ENCODE measurements at places on chromosomes 5 and 9.

DNA sequence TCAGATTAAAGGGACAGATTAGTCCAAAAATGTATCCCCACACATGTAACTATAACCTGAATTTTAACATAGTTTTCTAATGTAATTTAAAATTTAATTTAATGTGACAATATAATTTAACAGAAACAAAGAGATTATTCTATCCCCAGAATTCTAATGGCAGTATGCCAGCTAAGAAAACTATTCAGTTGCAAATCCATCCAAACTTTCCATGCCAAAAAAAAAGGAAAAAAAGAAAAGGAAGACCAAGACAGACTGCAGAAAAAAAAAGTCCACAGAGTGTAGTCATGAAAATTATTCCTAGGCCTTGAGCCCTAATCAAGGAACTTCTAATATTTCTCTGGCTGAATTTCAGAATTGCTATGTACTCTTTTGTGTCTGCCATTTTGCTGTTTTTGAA, 217.6 kb downstream of the CDH18 start:
- DNase-seq, result no peak

DNA sequence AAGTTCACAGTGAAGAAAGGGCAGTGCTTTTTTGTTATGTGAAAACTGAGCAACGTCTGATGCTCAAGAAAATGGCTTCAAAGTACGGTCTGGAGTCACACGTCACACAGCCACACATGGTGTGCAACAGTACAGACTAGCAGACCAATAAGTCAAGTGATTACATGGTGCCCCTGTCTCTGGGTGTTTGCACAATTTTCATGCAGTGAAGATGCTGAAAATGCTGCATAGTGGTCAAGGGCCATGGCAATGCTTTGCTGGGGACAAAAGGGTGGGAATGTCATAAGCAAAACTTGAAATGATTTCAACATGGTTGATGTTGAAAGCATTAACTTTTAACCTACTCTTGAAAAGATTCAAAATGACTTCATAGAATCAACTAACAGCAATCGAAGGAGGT, 231.2 kb downstream of the EBF1 start:
- no peak for DNase-seq

DNA sequence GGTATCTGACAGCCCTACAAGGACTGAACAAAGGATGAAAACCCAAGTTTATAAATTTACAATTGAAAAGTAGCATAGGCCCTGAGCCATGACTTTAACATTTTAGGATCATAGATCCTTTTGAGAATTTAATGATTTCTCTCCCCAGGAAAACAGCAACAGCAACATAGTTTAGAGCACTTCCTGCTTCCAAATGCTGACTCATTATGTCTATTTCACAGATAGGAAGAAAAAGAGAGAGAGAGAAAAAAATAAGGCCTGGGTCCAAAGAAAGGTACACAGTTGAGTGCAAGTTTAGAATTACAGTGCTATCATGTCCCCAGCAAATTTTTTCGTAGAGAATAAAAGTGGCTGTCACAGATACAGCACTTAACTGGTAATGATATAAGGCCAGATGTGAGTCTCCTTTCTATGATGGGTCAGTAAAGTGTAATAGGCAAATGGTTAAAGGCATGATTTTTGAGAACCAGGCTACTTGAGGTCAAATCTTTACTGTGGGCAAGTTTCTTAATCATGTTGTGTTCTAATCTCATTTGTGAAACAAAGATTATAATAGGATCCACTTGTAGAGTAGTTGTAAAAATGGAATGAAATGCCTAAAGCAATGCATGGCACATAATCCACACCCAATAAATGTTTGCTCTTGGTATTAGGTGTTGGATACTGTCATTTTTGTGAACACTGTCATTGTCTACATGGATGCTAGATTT, 12.3 kb upstream of the PPP2R2B start:
- no peak for DNase-seq

DNA sequence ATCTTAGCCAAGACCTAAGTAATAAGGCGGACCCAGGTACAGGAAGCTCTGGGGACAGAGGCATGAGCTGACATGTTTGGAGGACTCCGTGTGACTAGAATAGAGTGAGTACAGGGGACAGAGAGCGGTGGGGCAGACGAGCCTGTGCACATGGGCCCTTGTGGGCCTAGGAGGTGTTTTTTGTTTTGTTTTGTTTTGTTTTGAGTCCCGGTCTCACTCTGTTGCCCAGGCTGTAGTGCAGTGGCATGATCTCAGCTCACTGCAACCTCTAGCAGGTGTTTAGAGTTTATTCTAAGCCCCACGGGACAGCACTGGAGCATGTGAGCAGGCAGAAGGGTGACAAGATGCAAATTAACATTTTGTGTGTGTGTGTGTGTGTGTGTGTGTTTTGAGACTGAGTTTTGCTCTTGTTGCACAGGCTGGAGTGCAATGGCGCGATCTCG, 3.1 kb upstream of the EEIG1 start:
- no peak for DNase-seq

DNA sequence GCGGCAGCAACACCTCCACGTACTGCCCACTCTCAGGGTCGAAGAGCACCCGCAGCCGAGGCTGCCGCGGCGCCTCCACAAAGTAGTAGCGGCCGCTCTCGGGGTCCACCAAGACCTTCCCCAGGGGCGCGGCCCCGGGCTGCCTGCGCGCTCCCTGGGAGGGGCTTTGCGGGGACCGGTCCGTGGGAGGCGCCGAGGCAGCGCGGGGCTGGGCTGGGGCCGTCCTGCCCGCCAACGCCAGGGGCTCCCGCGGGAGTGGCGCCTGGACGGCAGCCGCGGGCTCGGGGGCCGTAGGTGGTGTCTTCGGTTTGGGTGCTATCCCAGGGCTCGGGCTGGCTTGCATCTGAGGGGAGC, 2.6 kb upstream of the MZB1 start:
- DNase-seq, result no peak

- no peak for DNase-seq
These were observed 32.2 kb downstream of the ANXA2R start for GRCh38 chr5:43007911-43008362.

- no peak for DNase-seq
These were observed 2.7 kb upstream of the ANP32B start for GRCh38 chr9:97980479-97980803.

DNA sequence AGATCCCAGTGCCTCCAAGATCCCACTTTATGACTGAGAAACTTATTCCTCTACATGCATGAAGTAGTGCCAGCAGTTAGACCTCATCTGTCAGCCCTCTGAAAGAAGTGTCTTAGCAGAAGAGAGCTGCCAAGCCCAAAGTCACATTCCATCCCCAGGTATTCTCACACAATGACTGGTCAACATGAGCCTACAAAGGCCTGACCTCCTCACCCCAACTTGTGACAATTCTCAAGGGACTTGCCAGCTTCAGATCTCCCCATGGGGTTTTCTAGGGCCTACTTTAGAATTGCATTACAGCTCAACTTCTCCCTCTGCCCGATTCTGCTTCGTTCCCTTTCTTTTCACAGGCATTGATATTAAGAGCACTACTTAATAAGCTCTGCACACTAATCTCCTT, 393.8 kb upstream of the SLC30A5 start:
- no peak for DNase-seq

- no peak for DNase-seq
These were observed 278.3 kb upstream of the PTGER4 start for GRCh38 chr5:40401284-40402006.

GRCh38 chr5:137199201-137199600, 299.9 kb downstream of the SPOCK1 start:
- DNase-seq, result no peak

DNA sequence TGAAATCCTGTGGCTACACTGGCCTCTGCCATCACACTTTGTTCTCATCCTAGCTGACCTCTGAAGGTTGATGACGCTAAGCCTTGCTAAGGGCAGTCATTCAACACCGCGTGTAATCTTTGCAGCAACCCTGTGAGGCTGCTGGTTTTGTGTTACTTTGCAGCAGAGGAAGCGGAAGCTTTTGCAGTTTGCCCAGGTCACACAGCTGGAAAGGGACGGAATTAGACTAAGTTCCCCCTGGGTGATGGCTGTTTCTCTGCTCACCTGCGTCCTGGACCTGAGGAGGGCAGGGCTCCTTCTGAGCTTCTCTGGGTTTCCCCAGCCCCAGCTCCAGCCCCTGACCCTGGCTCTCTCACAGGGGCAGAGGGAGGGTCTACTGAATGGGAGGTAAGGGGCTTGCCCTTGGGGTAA, 7.3 kb upstream of the SLC25A51 start:
- DNase-seq, result no peak

DNA sequence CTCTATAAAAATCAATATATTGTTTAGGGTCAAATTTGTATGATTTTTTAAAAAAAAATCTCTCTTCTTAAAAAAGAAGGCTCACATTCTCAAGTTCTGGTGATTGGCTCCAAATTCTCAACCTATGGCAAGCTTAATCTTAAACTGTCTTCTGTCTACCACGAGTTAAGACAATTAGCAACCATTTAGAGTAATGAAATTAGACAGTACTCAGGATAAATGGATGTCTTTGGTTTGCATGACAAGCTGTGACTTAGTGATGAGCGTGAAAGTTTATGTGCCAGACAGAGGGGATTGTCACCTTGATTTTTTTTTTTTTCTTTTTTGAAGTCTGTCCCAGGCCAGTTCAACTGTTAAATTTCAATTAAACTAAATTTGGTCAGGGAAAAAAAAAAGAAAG, 1632.3 kb downstream of the MAT2B start:
- DNase-seq, result no peak

DNA sequence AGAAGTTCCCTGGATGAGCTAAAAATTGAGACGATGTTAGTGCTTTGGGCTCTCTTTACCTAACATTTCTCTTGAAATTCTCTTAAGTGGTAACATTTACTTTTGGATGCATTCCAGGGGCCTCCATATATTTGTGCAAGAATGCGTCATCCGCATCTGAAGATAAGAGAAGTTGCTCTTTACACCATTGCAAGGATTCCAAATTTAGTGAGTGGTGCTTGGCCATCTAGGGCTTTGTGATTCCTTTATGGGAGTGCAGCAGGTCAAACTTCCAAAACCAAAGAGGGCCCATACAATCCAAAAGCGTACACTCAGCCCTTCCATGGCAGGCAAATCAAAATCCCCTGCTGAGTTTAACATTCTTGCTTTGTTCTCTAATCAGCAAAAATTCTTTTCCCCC, 102.0 kb upstream of the DMAC1 start:
- DNase-seq, result no peak

GRCh38 chr5:176355400-176356178, 6.0 kb downstream of the KIAA1191 start:
- DNase-seq, result no peak

DNA sequence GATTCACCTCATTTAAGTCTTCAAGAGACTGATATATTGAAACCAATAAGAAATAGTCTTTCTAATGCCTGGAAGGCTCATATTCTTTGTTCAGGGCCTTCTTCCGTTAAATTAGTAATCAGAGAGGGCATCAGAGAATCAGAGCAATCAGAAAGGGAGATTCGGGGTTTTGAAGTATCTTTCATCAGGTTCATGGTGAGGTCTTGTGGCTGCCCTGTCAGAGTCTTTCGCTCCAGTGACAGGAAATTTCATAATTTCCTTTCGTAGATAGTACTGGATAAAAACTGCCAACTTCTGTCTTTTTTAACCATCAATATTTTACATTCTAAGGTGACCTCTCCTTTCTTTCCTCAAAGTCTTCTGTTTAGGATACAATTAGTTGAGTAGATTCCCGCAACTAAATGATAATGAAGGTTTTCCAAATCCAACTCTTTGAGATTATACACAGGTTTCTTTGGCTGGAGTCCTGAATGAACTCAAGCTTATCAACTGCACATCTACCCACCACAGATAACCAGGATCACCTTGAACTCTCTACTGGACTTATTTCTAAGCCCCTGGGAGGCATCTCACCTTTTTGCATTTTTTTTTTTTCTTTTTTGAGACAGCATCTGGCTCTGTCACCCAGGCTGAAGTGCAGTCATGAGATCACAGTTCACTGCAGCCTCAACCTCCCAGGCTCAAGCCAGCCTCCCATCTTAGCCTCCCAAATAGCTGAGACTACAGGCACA, 5.5 kb downstream of the IL31RA start:
- no peak for DNase-seq

DNA sequence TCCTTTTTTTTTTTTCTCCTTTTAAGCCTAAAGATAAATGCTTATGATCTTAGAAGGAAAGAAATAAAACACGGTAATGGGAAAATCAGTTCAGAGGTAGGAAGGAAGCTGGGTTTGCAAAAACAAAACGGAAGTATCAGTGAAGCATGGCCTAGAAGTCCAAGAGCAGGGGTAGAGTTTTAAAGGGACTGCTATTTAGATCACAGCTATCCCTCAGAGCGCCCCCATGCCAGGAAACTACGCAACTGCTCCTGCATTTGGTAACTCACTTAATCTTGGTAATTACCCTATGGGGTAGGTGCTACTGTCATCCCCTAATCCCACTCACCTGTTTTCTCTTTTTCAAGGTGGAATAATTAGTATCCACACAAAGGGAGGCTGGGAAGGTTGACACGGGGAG, 16.0 kb downstream of the TLE1 start:
- no peak for DNase-seq

GRCh38 chr9:93013856-93014582, 44.5 kb upstream of the SUSD3 start:
- no peak for DNase-seq

DNA sequence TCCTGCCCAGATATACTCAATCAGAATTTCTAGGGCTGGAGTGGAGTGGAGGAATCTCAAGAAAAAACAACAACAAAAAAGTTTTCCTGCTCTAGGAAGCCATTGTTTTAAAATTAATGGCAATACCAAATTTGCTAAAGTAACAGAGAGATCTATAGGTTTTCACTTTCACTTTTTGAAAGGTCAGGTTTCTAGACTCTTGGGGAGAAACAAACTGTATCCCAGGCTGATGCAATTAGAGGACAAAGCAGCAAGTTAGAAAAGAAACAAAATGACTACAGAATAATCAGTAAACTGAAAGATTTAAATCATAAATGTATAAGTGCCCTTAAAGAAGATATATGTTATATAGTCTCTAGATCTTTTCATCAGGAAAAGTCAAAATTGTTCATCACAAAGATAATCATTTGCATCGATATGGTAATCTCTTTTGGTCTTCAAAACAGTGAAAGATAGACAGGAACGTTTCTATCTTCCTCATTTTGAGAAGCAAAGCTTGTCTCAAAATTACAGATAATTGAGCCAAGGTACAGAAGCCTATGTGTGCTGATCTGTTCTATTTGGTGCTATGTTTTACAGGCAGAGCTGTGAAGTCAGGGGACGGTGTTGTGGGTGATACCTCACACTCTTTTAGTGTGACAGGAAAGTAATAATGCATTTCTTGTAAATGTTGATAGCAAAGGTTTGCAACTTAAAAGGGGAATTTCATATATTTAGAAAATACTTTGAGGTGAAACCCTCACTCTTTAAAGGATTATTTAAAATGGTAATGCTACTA, 1746.6 kb upstream of the C9orf72 start:
- DNase-seq, result no peak
